ENCODE measurements at places on chromosomes 4 and X. TPM values are rescaled to one million over a fixed set of nuclear protein-coding genes. Genes with fewer than 3 reads are reported as not detected.

GRCh38 chrX:153922932-153923857 is 2.9 kb downstream of the ARHGAP4 start:
- no peak for DNase-seq

- DNase-seq = no peak
Observed at GRCh38 chrX:135411893-135412292, 9.9 kb upstream of the SMIM10L2A start.

- DNase-seq = no peak
Observed at GRCh38 chr4:7780751-7781348, 158.8 kb downstream of the AFAP1 start.

- no peak for DNase-seq
Observed at GRCh38 chr4:108144451-108144850, 24.3 kb downstream of the LEF1 start.

DNA sequence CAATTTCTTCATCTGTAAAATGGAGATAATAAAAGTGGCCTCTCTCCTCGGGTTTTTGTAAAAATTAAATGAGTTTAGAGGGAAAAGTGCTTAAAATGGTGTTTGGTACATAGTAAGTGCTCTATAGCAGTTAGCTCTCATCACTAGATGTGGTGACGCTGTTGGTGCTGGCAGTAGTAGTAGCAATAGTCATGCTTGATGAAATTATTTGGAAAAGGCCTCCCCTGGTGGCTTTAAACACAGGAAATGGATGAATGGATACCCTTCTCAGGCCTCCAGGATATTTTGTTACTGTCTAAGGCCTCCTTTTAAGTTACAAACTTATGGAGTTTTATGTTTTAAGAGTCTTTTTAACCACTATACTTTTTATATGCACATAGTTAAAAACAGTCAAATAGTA is 142.9 kb downstream of the CBR4 start:
- no peak for DNase-seq

DNA sequence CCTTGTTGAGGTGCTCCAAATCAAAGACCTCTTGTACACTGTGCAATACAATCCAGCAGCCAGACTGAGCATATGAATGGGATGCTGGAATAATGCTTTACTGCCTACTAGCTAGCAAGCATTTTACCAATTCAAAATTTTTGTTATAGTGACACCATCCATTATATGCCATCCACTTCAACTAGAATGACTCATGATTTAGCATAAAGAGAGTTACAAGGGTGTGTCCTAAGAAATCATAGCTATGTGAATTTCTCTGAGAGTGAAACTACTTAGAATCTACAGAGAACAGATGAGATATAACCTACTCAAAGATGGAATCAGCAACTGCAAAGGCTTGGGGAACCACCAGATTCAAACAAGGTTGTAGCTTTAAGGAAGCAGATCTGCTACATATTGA is 221.9 kb downstream of the LHFPL1 start:
- no peak for DNase-seq

ATP1B4 gene
- 9.9 TPM for total RNA-seq

FRYL gene
- 172 TPM for total RNA-seq

ANXA3 gene
- total RNA-seq = 29.1 TPM

Measured in urinary bladder (tissue), 4 donors.